GM12865 (cell line): ENCODE measurements at places on chromosomes 4 and X.

DNA sequence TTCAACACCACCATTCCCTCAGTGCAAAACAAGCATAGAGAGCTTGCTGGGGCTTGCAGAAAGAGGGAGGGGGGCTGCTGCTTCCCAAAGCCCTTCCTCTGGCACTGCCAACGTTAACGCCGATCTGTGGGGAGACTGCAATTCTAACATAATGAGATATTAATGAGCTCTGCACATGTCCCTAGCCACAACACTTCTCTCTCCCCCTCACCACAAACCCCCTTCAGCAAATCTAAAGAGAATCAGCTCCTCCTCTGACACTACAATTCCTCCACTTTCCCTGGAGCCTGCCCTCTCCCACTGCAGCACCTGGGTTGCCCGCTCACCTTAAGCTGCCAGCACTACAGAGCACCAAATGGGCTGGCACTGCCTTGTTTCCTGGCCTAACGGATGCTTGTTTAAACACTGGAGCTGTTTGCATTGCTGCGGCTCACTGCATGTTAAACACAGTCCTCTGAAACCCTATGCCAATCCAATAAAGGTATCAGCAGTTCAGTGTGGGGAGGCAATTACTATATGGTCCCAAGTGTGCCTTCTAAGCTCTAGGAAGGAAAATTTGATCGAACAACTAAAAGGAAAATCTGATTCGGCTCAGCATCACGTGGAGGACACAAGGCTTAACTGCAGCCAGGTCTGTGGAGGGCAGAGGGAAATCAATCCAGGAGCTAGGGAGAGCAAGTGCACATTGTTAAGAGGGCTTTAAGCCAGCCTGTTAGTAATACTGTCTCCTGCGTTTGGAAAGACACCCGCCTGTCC lies 232.4 kb downstream of the MAML3 start:
- DNase-seq, result no peak

DNA sequence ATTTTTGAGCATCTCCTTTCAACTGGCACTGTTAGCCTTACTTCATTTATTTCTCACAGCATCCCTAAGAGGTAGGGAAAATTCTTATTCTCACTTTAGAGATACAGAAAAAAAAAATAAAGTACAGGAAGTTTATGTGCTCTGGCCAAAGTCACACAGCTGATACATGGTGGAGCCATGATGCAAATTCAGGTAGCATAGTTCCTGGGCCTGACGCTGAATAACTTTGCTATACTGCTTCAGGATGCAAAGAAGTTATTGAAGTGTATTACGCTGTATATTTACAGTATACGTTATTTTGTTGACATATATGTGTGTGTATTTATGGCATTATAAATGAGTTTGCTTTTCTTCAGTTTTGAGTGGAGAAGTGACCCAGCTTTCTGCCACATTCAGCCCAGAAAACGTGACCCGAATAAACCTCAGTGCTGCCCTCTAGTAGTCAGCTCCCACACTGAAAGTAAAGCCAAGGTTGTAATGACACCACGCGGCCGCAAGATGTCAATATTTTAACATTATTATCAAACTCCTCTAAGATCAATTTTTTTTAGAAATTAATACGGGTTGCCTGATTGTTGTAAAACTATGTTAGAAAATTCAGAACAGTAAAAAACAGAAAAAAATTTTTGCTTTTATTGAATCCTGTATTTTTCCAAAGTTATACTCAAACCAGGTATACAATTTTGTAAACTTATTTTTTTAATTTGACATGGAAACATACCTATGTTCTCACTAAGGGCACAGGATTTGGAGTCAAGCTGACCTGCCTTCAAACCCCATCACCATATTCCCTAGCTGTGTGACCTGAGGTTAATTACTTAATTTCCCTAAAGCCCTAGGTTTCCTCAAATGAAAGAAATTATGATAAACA lies 3.8 kb upstream of the GUCY2F start:
- DNase-seq, result peak; percentile 73

- DNase-seq, result peak; percentile 77
Observed at GRCh38 chrX:149504226-149504914, 736 bp downstream of the IDS start.

DNA sequence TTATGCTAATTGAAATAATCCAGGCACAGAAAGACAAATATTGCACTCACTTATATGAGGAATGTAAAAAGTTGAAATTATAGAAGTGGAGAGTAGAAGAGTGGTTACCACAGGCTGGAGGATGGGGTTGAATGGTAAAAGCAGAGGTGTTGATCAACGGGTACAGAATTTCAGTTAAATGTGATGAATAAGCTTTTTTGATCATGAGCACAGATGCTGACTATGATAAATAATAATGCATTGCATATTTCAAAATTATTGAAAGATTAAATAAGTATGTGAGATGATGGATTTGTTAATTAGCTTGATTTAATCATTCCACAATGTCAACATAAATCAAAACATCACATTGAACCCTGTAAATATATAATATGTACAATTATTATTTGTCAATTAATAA lies 213.1 kb downstream of the DCAF12L2 start:
- DNase-seq, result no peak

DNA sequence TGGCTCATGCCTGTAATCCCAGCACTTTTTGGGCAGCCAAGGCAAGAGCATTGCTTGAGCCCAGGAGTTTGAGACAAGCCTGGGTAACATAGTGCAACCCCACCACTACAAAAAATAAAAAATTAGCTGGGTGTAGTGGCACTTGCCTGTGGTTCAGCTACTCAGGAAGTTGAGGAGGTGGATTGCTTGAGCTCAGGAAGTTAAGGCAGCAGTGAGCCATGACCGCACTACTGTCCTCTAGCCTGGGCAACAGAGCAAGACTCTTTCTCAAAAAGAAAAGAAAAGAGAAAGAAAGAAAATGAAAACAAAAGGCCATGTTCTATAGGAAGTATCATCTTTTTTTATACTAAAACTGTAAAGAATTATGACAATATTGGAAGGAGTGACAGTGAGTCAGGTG lies 38.5 kb downstream of the NEK1 start:
- DNase-seq, result peak; percentile 23

- no peak for DNase-seq
Observed at GRCh38 chr4:104906276-104906675, 240.4 kb upstream of the TET2 start.

GRCh38 chrX:57422790-57423189 lies 136.3 kb downstream of the FAAH2 start:
- no peak for DNase-seq

GRCh38 chr4:5383191-5383980 lies 325.0 kb downstream of the EVC2 start:
- DNase-seq, result no peak

GRCh38 chrX:78168065-78168464 lies 28.6 kb upstream of the TAF9B start:
- no peak for DNase-seq

GRCh38 chrX:87409113-87409841 lies 108.3 kb upstream of the KLHL4 start:
- DNase-seq, result no peak

GRCh38 chrX:39890807-39891206 lies 207.0 kb downstream of the BCOR start:
- DNase-seq, result no peak

GRCh38 chrX:44054863-44055601 lies 81.8 kb upstream of the NDP start:
- DNase-seq, result no peak

- no peak for DNase-seq
Observed at GRCh38 chr4:87911252-87911774, 64.2 kb upstream of the SPP1 start.

GRCh38 chr4:48141048-48141447 lies 7.0 kb upstream of the TXK start:
- peak; percentile 47 for DNase-seq

GRCh38 chrX:19881559-19881958 lies 5.8 kb downstream of the SH3KBP1 start:
- no peak for DNase-seq

- no peak for DNase-seq
Observed at GRCh38 chr4:41209187-41209586, 5.2 kb downstream of the APBB2 start.
